Peyer's patch (tissue), 4 donors: ENCODE measurements at places on chromosomes 12 and 14. TPM values are rescaled to one million over a fixed set of nuclear protein-coding genes. Genes with fewer than 3 reads are reported as not detected.

The PIK3C2G gene
- total RNA-seq, result 4.1 TPM

The RNF212B gene
- total RNA-seq, result not detected

The PLEKHD1 gene
- not detected for total RNA-seq

The STYX gene
- 10.2 TPM for total RNA-seq

The CBLN3 gene
- total RNA-seq, result 4.3 TPM

The SYT1 gene
- total RNA-seq, result 1.4 TPM

The CD163 gene
- total RNA-seq, result 60.2 TPM

The B3GNT4 gene
- total RNA-seq, result 0.70 TPM

The BEST3 gene
- 0.35 TPM for total RNA-seq

The AGAP2 gene
- 9.1 TPM for total RNA-seq

The CLECL1 gene
- total RNA-seq, result 4.2 TPM

The SLC2A14 gene
- total RNA-seq, result not detected

The ANKRD33 gene
- not detected for total RNA-seq

The HOXC6 gene
- total RNA-seq, result 1.6 TPM

The TGM1 gene
- total RNA-seq, result 6.0 TPM

The PTPRB gene
- 24.1 TPM for total RNA-seq
